ENCODE measurements at places on chromosomes 12 and 14. TPM values are rescaled to one million over a fixed set of nuclear protein-coding genes. Genes with fewer than 3 reads are reported as not detected.

DNA sequence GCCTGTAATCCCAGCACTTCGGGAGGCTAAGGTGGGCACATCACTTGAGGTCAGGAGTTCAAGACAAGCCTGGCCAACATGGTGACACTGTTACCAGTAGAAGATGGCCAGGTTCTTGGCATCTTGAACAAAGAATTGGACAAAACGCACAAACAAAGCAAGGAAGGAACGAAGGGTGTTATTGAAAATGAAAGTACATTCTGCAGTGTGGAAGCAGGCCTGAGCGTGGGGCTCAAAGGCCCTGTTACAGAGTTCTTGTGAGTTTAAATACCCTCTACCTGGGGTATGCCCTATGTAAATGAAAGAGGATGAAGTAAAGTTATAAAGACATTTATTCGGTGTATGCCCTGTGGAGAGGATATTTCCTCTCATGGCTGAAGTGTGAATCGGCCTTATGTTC lies 20.8 kb upstream of the CDK17 start:
- H3K27me3 ChIP-seq, result no peaks in the 10 kb centered on the region
- H3K27ac ChIP-seq, result peak overlapping the region; percentile 91

DNA sequence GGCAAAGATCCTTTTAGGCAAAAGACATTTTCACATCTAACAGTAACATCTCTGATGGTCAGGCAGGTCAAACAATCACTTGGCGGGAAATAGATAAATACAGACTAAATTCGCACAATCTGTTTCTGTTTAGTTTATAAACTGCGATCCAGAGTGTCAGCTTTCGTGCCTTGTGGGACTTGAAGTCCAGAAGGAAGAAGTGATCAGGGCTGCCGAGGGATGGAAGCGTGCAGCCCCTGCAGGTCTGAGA lies 245 bp upstream of the BRMS1L start:
- DNase-seq, result no peak
- H3K27me3 ChIP-seq, result peaks cover 3% of the 10 kb centered on the region
- H3K4me3 ChIP-seq, result peak overlapping the region; percentile 75
- peaks cover 22% of the 10 kb centered on the region for H3K4me1 ChIP-seq
- H3K27ac ChIP-seq, result peak overlapping the region; percentile 97

DNA sequence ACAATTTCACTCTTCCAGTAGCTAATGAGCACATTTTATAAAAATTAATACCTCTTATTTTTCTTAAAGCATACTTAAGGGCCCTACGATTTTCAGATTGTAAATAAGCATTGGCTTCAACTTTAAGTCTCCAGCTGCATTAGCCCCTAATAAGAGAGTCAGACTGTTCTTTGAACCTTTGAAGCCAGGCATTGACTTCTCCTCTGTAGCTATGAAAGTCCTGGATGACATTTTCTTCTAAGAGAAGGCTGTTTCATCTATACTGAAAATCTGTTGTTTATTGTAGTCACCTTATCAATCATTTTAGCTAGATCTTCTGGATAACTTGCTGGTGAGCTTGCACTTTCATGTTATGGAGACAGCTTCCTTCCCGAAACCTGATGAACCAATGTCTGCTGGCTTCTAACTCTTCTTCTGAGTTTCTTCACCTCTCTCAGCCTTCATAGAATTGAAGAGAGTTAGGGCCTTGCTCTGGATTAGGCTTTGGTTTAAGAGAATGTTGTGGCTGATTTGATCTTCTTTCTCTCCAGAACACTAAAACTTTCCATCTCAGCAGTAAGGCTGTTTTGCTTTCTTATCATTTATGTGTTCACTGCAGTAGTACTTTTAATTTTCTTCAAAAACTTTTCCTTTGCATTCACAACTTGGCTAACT lies 377.1 kb upstream of the RGS6 start:
- H3K36me3 ChIP-seq, result peaks cover 7% of the 10 kb centered on the region
- no peaks in the 10 kb centered on the region for H3K27me3 ChIP-seq
- DNase-seq, result peak; percentile 30
- peak overlapping the region; percentile 57 for H3K4me3 ChIP-seq

GRCh38 chr12:68792952-68793351 lies 15.0 kb upstream of the MDM2 start:
- no peak overlapping the region for H3K27ac ChIP-seq
- H3K36me3 ChIP-seq, result no peaks in the 10 kb centered on the region
- H3K4me1 ChIP-seq, result no peaks in the 10 kb centered on the region
- H3K4me3 ChIP-seq, result no peak overlapping the region
- DNase-seq, result peak; percentile 42

GRCh38 chr12:43988838-43989560 lies 153.1 kb downstream of the TMEM117 start:
- H3K27ac ChIP-seq, result no peak overlapping the region
- no peak overlapping the region for H3K4me3 ChIP-seq
- no peak for DNase-seq
- H3K27me3 ChIP-seq, result no peaks in the 10 kb centered on the region
- H3K4me1 ChIP-seq, result peaks cover 11% of the 10 kb centered on the region
- no peaks in the 10 kb centered on the region for H3K36me3 ChIP-seq

- DNase-seq, result no peak
- H3K27me3 ChIP-seq, result no peaks in the 10 kb centered on the region
- no peak overlapping the region for H3K27ac ChIP-seq
- H3K36me3 ChIP-seq, result no peaks in the 10 kb centered on the region
These were observed 125.7 kb upstream of the DDHD1 start for GRCh38 chr14:53278602-53279506.

DNA sequence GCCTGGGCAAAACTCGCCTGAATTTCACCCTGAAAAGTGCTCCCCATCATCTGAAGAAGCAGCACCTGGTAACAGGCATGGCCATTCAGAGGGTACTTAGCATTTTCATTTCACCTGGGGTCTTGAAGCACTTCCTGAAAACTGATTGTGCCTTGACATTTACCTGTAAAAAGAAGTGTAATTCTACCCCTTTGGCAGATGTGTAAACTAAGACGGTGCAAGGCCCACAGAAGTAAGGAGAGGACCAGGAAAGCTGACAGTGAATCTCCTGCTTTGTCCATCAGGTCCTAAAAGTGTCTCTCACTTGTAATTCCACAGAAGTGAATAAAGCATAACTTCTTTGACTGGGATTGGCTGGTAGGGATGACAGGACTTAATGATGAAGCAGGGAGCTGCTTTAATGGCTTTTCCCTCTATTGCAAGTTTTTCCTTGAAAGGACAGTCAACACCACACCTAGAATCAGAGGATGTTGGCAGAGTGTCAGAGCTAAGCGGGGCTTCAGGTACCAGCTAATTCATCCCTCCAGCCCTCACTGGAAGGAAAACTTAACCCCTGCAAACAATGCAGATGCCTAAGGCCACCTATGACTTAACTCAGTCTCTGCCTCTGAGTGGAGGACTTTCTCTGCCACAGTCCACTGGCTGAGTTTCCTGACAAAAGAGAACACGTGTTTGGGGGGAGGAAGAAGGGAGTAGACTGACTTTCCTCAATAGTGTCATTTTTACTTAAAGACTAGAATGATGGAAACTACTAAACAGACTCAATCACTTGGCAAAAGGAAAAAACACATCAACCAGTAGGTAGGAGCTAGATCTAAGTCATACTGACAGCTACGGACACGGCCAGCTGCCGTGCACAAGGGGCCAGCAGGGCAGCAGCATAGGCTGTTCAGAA lies 74.7 kb downstream of the NUAK1 start:
- no peaks in the 10 kb centered on the region for H3K36me3 ChIP-seq
- DNase-seq, result no peak
- no peak overlapping the region for H3K27ac ChIP-seq
- H3K4me3 ChIP-seq, result no peak overlapping the region

SIX1 gene
- total RNA-seq, result not detected

DPPA3 gene
- not detected for total RNA-seq

Measured in activated CD4-positive, alpha-beta T cell treated with anti-CD3 and anti-CD28 coated beads, Interleukin-2, amount 10 ng/mL, durations not matched to agents 7 days and 5 days (primary cell).